ENCODE measurements at places on chromosomes 16 and 17.

GRCh38 chr16:9072806-9073341 is 18.6 kb upstream of the HAPSTR1 start:
- no peak for DNase-seq

- DNase-seq: no peak
Observed at GRCh38 chr17:4204710-4205173, 59.0 kb downstream of the ANKFY1 start.

DNA sequence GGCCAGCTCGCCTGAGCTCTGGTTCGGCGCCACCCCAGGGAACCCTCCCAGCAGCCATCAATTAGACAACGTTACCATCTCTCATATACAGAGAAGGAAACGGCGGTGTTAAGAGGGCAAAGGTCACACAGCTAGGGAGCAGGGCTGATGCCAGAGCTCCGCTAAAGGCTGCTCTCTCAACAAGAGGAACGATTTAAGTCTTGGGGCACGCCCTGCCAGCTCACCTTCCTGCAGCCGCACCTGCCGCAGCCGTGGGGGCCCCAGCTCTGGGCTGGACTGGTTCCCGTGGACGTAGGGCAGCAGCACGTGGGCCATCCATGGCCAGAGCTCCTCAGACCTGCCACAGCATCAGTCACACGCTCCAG is 43.5 kb downstream of the PKD1 start:
- DNase-seq: no peak

DNA sequence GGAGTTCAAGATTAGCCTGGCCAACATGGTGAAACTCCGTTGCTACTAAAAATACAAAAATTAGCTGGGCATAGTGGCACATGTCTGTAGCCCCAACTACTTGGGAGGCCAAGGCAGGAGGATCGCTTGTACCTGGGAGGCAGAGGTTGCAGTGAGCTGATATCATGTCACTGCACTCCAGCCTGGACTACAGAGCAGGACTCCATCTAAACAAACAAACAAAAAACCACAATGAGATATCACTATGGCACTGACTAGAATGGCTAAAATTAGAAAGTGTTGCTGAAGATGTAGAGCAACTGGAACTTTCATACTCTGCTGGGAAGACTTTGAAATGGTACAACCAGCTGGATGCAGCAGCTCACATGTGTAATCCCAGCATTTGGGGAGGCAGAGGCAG is 6.5 kb upstream of the TNK1 start:
- no peak for DNase-seq

- no peak for DNase-seq
Observed at GRCh38 chr16:78985716-78986605, 614.6 kb downstream of the MAF start.

GRCh38 chr16:85136213-85136701 is 24.0 kb upstream of the CIBAR2 start:
- DNase-seq: no peak

DNA sequence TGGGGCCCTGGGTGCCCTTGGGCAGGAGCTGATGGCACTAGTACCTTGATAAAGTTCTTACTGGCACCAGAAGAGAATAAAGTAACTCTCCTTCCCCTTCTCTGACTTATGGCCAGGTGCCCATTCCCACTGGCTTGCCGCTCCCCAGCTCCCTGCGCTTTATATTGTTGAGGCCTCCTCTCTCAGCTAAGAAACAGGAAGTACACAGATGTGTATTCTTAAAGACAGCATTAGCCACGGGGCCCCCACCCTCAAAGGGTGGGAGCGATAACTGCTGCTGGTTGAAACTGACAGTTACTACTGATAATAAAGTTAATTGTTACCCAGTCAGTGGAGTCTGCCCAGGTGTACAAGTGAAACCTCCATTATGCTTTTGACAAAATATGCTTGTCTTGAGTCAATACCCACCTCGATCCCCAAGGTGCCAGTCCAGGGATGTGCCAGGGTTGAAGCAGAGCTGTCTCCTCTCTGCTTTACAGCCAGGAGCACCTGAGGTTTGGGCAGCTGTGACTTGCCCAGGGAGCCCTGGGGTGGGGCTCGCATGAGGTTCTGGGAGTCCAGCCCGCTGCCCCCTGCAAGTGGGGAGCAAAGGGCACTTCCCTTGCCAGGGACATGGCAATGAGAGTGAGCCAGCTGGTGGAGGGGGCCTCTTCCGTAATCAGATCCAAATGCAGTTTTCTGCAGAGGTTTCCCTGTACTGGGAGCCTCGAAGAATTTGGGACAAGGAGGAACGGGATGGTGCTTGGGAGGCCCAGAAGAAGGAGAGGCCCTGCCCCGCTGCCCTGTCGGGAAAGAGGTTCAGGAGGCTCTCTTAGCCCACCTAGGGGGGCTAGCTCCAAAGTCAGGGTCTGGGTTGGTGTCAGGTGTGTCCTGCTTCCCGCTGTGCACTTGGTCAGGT is 5.4 kb upstream of the CLDN9 start:
- no peak for DNase-seq

DNA sequence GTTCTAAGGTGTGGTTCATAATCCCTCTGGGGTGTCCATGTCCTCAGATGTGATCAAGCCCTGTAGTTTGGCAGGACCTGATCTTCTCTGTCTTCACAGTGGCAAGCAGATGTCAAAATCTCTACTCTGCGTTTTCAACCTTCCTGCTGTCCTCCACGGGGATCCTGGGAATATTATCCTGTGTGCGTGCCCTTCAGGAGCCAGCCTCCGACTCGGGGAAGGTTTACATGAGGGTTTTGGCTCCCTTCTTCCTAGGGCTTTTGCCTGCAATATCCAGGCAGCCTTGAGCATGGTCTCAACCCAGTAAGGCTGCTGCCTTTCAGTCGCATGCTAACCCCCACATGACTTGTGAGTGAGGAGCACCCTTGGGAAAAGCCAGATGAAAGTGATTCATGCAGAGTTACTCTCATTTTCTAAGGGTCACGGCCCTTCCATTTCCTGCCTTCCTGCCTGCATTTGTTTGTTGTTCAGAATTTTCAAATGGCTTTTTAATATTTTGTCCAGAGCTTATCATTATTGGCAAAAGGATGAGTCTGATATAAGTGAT is 202.2 kb upstream of the CHMP6 start:
- DNase-seq: no peak

DNA sequence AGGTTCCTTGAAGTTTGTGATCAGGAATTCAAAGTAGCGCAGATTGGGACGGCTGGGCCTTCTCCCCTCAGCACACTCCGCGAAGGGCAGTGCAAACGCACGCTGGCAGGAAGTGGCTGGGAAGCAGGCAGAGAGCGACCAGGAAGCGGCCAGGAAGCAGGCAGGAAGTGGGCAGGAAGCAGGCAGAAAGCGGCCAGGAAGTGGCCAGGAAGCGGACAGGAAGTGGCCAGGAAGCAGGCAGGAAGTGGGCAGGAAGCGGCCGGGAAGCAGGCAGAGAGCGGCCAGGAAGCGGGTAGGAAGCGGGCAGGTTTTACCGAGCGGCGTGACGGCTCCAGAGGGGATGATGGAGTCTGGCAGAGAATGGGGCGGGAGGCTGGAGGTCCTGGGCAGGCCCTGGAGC is 3.2 kb downstream of the DPEP1 start:
- no peak for DNase-seq

GRCh38 chr16:26189536-26189935 is 497.8 kb downstream of the HS3ST4 start:
- DNase-seq: no peak

- no peak for DNase-seq
Observed at GRCh38 chr16:23435500-23435899, 17.5 kb downstream of the COG7 start.

GRCh38 chr17:43961954-43962353 is 8.2 kb upstream of the PYY start:
- no peak for DNase-seq

DNA sequence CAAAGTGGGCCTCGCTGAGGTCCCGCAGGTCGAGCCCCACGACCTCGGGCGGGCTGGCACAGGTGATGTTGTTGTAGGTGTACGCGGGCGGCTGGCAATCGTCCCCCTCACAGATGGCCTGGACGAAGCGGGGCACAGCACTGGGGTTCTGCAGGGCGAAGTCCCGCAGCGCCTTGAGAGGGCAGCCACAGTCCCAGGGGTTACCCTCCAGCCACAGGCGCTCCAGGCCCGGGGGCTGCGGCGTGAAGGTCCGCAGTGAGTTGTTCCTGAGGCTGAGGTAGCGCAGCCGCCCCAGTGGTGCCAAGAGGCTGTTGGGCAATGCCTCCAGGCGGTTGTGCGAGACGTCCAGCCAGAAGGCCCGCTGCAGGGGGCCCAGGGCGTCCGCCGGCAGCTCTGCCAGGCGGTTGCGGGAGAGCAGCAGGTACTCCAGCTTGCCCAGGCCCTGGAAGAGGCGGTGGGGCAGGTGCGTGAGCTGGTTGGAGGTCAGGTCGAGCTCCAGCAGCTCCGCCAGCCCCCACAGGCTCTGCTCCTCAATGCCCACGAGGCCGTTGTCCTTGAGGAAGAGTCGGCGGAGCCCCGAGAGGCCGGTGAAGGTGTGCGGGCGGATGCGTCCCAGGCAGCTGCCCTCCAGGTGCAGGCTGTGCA is 2.8 kb downstream of the IGFALS start:
- no peak for DNase-seq

DNA sequence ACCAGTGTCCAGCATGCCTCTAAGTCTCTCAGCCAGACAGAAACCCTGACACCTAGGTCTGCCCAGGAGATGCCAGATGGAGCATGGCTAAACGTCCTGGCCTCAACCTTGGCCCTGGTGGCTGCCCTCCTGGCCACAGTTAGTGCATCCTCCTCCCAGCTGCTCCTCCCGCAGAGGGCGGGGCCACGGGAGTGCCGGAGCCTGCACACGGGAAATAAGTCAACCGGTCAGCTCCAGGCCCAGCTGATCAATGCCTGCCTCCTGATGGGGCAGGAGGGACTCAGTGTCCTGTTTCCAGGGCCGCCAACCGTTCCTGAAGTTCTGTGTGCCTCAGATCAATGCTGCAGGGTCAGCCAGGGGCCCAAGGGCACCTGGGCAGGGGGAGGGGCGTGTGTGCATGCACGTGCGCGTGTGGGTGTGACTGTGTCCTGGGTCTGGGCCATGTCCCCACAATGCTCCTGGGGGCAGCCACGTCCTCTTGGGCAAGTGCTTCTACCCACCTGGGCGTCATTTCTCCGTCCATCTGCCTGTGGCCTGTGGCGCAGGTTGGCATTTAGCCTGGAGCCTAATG is 4.6 kb upstream of the KCNJ12 start:
- no peak for DNase-seq

DNA sequence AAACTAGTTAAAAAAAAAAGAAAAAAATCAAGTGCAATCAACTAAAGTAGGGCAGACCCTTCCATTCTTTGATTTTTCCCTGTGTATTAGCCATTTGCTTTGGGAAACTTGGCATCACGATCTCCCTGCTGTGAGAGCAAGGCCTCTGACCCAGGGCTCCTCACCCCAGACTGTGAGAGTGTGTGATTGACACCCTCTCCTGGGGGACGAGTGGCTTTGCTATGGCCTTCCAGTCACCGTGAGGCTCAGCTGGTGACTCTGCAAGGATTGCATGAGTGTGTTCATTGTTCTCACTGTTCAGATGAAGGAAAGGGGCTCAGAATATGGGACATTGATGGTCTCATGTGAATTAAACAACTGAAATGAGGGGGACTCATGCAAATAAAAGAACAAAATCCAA is 69.0 kb upstream of the BCAR1 start:
- no peak for DNase-seq

DNA sequence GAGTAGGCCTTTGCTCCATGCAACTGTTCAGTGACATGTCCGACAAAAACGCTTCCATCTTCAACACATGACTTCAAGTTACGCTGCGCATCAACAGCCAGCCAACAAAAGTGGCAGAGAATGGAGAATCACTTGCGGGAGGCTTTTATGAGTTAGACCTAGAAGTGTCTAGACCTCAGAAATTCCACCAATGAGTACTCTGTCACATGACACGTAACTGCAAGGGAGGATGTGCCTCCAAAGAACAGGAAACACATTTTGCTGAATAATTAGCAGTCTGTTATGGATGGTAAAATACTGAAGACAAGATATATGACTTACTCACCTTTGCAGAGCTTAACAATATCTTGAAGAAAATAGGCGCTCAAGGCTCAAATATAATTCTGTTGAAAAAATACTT is 62.1 kb downstream of the MYO1D start:
- no peak for DNase-seq

- DNase-seq: no peak
Observed at GRCh38 chr17:74196541-74197317, 6.7 kb upstream of the RPL38 start.

- DNase-seq: no peak
Observed at GRCh38 chr17:62802561-62803205, 5.4 kb downstream of the MARCHF10 start.

DNA sequence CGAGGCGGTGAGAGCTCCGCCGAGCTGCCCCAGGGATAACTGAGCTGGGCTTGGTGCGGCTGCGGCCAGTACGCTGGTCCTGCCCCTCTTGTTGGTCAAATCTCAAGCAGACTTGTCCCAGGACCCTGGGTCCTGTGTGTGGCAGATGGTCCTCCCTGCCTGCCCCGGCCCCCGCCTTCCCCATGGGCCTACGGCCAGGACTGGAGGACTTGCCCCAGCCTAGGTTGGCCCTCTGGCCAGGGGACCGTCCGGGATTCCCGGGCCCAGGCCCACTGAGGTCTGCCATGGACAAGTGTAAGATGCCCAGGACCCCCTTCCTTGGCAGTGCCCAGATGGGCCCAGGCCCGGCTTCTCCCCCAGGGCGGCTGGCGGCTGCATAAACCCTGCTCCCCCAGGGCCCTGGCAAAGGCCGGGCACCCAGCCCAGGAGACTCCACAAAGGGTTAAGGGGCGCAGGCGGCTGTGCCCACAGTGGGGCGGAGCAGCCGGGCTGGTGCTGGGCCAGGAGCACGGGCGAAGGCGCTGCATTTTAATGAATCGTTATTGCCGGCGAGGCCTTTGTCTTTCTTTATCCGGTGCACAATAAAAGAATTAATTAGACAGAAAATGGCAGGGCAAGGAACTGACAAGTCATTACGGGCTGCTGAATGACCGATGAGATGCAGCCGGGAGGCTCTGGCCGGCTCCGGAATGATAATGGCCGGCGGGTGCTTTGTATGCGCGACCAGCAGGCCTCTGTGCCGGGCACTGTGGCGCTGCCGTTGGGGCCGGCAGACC is 9.1 kb downstream of the SOX8 start:
- DNase-seq: no peak

DNA sequence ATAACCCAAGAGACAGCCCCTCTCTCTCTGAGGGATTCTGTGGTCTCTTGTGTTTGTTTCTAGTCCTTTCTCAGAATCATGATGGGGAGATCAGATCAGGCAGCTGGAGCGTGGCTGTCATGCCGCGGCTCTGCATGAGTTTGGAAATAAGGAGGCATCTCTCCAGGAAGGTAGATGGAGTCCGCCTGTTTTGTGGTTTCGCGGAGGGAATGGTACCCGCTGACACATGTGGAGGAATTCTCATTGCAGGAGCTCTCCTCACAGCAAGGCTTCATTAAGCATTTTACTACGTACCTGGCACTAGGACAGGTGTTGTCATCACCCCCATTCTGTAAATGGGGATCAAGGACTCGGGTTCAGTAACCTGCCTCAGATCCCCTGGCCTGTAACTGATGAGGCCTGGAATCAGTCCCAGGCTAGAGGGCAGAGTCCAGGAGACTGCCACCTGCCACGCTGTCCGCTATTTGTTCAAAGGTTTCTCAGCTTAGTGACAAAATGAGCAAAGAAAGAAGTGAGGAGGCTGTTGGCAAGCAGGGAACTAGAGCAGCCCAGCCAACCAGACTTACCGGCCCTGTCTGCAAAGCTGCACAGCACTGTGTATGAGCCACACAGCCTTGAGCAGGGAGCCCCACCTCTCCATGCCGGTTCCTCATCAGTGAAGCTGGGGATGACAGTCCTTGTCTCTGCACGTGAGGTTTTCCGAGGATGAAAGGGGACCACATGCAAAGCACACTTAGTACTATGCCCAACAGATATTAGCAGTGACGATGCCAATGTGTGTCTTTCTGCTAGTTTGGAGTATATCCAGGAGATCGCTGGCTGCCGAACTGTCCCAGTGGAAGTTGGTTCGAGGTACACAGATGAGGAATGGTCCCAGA is 11.0 kb downstream of the KDM8 start:
- DNase-seq: no peak
